ENCODE measurements at places on chromosomes 1 and 21.

GRCh38 chr1:14778898-14779865 is 180.7 kb downstream of the KAZN start:
- DNase-seq: peak; percentile 14

- DNase-seq: no peak
These were observed 41.4 kb downstream of the CCDC18 start for GRCh38 chr1:93221913-93222312.

- no peak for DNase-seq
These were observed 318.0 kb downstream of the VAV3 start for GRCh38 chr1:107647012-107647411.

GRCh38 chr1:41239988-41240610 is 2.0 kb downstream of the SCMH1 start:
- no peak for DNase-seq

- DNase-seq: no peak
These were observed 49.5 kb downstream of the DR1 start for GRCh38 chr1:93395195-93395594.

DNA sequence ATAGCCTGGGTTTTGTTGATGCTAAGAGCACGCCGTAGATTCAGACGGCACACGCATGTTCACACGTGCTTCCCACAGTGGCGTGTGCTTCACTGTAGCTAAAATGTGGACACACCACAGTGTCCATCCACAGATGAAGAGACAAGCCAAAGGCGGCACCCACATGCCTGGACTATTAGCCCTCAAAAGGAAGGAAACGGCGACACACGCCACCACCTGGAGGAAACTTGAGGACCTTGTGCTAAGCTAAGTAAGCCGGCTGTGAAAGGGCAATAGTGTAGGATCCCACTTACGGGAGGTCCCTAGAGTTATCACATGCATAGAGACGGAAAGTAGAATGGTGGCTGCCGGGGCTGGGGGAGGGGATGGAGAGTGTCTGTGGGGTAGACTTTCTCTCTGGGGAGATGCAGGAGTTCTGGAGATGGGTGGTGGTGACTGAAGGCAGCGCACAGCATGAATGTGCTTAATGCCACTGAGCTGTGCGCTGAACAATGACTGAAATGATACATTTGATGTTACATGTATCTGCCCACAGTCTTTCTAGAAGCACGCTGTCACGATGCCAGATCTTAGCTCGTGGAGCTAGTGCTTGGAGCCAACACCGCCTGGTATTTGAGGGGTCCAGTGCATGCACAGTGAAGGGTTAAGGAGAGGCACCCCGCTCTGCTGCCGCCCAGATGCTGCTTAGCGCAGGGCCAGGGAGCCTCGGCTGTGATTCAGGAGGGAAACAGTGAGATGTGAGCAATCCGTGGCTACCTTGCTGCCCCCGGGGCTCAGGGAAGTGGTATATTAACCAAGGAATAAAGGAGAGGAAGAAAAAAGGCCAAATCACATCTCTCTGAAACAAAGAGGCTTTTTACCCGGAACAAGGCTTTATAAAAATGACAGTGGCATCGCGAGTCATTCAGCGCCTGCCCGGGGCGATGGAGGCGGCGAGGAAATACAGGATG is 103.7 kb downstream of the PRDM16 start:
- no peak for DNase-seq

DNA sequence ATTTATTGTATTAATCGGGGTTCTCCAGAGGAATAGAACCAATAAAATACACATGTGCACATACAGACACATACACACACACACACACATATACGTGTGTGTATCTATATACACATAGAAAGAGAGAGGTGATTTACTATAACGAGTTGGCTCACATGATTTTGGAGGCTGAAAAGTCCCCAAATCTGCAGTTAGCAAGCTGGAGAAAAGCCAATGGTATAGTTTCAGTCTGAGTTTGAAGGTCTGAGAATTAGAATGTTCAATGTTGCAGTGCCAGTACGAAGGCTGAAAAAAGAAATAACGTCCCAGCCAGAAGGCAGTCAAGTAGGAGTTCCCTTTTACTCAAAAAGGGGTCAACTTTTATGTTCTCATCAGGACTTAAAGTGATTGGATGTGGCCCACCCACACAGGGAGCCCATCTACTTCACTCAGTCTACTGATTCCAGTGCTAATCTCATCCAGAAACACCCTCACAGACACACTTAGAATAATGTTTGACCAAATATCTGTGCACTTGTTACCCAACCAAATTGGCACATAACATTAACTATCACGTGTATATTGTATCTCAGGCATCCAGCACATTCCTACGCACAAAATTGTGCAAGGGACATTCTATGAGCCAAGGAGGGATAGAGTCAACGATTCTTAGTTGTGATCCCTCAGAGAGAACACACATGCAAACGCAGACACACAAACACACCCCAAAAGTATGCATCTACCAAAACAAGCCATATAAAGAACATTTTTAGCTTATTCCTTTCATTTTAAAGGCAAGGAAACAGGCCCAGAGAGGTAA is 195.5 kb upstream of the DUSP10 start:
- DNase-seq: no peak

GRCh38 chr1:21761052-21761451 is 21.9 kb downstream of the USP48 start:
- no peak for DNase-seq

GRCh38 chr1:225689882-225690459 is 37.0 kb upstream of the ENAH start:
- DNase-seq: no peak

DNA sequence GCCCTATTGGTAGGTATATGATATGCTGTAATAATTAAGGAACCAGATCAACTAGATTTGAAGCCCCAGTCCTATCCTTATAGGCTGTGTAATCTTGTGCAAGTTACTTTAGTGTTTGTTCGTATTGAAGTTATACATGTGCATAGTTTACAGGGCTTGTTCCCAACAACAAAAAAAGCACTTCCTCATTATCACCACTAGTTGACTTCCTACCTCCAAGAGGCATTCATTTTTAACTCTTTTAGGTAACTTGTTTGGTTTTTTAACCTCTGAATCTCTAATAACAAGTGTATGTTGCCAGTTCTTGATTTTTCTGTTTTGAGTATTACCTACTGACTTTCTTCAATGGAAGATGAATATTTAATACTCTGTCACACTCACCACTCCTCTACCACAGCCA is 71.9 kb downstream of the ST3GAL3 start:
- DNase-seq: no peak

- DNase-seq: no peak
These were observed 4.3 kb upstream of the DPYD start for GRCh38 chr1:97925151-97925550.

- no peak for DNase-seq
These were observed 283.3 kb downstream of the CAMTA1 start for GRCh38 chr1:7068552-7068951.

GRCh38 chr1:84736445-84736844 is 46.2 kb upstream of the SSX2IP start:
- no peak for DNase-seq

DNA sequence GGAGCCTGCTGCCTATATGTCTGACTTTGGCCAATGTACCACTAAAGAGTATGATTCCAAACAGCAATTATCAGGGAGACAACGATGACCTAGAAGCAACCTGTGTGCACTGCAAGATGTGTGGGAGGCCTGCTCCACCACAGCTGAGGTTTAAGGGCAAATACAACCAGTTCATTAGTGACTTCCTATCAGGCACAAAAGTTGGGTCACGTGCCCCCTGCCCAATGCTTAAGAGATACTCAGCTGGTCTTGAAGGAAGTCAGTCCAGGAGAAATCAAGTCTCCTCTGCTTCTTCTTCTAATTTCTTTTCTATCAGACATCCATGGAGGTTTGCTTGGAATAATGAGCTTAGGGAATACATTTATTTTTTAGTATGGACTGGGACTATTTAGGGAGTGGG is 296.0 kb downstream of the HLX start:
- DNase-seq: no peak

DNA sequence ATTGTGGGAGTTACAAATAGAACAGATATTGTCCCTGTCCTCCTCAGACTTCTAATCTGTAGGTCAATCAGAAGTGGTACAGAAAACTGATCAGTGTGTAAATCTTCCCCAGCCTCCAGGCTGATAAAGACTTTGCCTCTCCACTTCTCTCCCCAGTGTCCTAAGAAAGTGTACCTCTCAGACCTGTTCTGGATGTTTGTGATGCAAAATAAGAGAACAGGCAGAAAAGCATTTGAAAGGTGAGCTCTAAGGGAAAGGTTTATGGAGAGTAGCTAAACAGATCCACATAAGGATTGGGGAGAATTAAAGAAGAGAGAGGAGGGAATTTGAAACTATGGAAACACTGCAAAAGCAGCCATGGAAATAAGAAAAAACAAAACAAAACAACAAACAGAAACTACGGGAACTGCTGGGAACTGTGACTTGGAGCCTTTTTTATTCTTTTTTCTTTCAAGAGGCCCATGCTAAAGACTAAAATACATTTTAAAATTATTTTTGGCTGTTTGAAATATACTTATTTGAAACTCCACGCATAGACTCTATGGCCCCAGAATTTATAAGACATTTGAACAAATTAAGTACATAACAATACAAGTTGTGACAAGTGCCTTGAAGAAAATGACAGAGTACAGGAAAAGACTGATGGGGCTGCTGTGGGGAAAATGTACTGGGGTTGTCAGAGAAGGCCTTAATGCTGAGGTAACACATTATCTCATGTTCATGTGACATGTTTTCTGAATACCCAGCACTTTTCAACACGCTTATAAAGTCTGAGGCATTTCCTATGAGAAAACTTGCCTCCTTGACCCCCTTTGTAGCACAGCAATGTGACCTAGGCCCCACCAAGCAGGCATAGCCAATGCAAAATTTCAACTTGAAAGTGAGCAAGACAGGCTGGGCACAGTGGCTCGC is 51.2 kb downstream of the TRAF5 start:
- DNase-seq: no peak

GRCh38 chr1:69230208-69230607 is 337.5 kb upstream of the LRRC7 start:
- no peak for DNase-seq

GRCh38 chr1:212104586-212105325 is 69.2 kb downstream of the DTL start:
- no peak for DNase-seq

DNA sequence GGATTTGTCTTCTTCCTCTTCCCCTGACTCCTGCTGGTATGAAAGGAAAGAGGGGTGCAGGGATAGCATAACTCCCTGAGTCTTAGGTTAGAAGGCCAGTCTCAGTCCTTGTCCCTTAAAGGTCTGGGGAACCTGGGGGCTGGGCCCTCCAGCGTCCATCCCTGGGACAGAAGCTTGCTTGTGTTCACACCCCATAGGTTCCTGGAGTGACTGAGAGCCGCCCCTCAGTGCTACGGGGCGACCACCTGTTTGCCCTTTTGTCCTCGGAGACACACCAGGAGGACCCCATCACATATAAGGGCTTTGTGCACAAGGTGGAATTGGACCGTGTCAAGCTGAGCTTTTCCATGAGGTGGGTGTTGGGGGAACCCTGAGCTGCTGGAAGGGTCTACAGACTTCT is 13.1 kb downstream of the RHOC start:
- DNase-seq: no peak

GRCh38 chr1:85406887-85407533 is 57.9 kb downstream of the DDAH1 start:
- peak; percentile 74 for DNase-seq

DNA sequence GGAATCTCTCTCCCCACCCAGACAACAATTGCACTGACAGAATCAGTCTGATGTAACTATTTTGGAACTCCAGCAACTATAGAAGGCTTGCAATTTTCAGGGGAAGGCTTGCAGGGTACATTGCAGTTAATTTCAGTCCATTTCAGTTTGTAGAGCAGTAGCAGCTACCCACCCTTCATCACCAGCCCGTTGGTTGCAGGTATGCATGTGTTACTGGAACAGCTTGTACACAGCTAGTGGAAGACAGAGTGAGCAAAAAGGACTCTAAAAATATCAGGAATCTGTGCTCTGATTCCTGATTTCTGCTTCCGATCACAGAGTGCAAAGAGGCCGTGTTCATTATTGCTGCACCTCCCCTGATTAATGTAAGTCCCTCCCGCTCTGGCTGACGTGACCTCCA is 449.0 kb downstream of the NPHP4 start:
- DNase-seq: no peak

DNA sequence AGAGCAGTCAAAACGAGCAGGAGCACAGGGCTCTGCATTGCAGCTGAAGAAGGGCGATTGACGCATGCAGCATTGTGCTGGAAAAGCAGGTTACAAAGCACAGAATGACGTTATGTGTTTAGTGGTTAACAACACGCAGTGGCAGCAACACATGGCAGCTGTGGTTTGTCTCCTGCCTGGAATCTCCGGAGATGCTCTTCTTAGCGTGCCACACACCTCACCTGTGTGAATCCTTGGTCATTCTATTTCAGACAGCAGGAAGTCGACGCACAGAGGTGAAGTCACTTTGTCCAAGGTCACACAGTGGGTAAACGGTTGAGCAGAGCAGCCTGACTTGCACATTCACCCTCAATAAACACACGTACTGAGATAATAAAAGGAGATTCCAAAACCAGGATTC is 14.7 kb downstream of the OBSCN start:
- DNase-seq: no peak

- DNase-seq: no peak
These were observed 35.7 kb upstream of the COL6A1 start for GRCh38 chr21:45945868-45946210.

DNA sequence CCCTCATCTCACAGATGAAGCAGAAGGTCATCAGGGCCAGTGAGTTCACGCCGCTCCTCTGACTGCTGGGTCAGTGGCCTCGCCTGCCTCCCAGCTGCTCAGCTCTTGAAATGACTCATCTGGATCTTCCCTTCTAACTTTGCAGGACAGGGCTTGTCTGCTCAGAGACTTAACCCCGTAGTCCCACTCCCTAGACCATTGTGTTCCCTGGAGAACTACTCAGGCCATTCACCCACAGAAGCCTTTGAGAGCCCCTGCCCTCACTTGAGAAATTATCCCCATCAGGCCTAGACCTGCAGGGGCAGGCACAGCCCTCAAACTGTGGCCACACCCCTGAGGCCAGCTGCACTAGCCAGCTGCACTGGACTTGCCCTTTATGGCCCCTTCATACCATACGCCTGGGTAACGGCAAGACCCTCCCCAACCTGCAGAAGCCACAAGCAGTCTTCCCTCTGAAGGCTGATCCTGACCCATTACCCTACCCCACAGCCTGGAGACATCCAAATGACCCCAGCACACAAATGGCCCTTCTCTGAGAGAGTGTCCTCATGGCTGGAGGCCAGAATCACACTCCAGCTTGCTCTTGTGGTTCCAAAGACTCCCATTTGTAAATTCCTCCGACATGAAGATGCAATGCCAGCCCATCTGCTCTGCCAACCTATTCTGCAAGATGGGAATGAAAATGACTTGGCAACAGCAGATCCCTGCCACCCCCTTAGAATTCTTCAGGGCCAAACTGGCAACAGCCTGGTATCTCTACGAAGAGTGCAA is 33.2 kb downstream of the RCSD1 start:
- DNase-seq: peak; percentile 50

DNA sequence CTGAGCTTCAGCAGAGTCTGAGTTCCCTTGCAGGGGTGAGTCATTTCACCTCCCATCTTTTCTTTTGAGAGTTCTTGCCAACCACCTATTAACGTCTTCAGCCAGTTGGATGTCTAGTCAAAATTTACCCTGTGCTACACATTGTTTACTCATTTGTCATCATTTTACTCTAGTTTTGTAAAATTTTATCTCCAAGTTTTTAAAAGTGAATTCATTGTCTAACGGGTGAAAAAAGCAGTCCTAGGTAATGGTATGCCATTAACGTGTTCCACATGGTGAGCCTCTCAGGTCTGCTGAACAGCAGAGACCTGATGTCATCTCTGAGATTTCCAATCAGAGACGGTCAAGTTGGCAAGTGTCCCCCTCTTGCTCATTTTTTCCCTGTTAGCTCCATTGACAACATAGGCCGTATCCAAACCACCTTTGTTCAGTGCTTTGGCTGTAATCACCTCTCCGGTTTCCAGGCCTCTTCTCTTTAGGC is 85.4 kb downstream of the TBX15 start:
- no peak for DNase-seq

Data from hippocampal formation (tissue), 2 donors.